CD4-positive, CD25-positive, alpha-beta regulatory T cell (primary cell): ENCODE measurements at places on chromosomes 16 and 17. TPM values are rescaled to one million over a fixed set of nuclear protein-coding genes. Genes with fewer than 3 reads are reported as not detected.

The DHRS7C gene
- polyA plus RNA-seq, result not detected

- DNase-seq, result no peak
Measured at GRCh38 chr17:50127697-50128361, 2.1 kb downstream of the SAMD14 start.

DNA sequence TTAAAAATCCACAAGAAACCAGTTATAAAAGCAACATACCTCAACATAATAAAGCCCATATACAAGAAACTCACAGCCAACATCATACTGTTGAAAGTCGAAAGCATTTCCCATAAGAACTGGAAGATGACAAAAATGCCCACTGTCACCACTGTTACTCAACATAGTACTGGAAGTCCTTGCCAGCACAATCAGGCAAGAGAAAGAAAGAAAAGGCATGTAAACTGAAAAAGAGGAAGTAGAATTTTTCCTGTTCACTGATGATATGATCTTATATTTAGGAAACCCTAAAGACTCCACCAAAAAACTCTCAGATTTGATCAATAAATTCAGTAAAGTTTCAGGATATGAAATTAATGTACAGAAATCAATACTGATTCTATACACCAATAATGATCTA is 45.1 kb downstream of the AHSP start:
- DNase-seq, result no peak

- no peak for DNase-seq
Measured at GRCh38 chr17:69388822-69389442, 25.6 kb upstream of the MAP2K6 start.

- no peak for DNase-seq
Measured at GRCh38 chr16:78137782-78138616, 38.5 kb downstream of the WWOX start.

- DNase-seq, result no peak
Measured at GRCh38 chr17:21345236-21345635, 30.9 kb upstream of the KCNJ12 start.

GRCh38 chr17:5915337-5915736 is 154.8 kb upstream of the WSCD1 start:
- DNase-seq, result no peak
